ENCODE measurements at places on chromosomes 5 and 9. TPM values are rescaled to one million over a fixed set of nuclear protein-coding genes. Genes with fewer than 3 reads are reported as not detected.

The SPATA31D4 gene
- not detected for total RNA-seq

The MED10 gene
- total RNA-seq: 30.9 TPM

The SNCAIP gene
- 1.2 TPM for total RNA-seq

The SLC34A3 gene
- total RNA-seq: not detected

The SPINK1 gene
- not detected for total RNA-seq

DNA sequence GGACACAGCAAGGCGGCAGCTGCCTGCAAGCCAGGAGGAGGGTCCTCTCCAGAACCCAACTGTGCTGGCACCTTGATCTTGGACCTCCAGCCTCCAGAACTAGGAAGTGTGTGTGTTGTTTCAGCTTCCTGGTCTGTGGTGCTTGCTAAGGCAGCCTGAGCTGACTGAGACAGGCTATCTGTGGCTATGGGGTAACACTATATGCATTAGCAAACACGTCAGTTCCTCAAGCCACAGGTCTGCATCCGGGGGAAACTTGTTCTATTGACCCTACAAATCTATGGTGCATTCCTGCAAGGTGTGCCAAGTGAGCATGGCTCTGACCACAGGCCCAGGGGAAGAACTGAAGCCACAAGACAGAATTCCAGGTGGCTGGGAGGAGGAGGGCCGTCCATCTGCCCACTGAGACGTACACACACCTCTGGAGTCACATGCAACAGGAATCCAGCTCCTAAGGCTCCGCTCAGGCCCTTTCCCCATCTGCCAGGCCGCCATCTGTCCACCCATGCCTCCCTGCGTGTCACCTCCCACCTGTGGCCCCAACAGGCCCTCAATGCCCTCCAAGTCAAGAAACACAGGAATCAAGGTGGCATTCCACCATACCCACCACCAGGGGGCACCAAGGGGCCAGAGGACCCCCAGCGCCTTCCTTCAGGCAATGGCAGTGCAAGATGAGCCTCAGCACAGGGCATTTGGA, 174.9 kb downstream of the ROR2 start:
- peak; percentile 71 for DNase-seq

DNA sequence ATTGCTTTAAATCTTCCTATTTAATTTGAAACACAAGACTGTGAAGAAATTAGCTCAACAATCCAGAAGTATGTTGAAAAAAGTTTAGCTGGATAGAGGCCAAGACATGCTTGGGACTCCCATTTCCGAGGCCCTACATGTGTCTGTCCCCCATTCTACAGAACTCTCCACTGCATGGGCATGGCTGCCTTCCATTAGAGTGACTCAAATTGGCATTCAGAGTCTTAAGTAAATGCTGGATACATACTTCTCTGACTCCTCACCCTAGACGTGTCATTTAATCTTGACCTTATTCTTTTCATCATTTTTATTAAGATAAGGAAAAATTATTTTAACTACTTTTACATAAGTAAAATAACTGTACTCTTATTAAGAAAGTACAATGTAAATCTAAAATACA, 530.4 kb upstream of the CDH9 start:
- DNase-seq: no peak

The BBLN gene
- total RNA-seq: 31.3 TPM

The PCDHGB4 gene
- total RNA-seq: 5.8 TPM

- no peak for DNase-seq
Observed at GRCh38 chr9:5455181-5455580, 4.8 kb downstream of the CD274 start.

GRCh38 chr5:172710676-172711075, 60.3 kb downstream of the DUSP1 start:
- no peak for DNase-seq

The OR13C4 gene
- total RNA-seq: not detected

DNA sequence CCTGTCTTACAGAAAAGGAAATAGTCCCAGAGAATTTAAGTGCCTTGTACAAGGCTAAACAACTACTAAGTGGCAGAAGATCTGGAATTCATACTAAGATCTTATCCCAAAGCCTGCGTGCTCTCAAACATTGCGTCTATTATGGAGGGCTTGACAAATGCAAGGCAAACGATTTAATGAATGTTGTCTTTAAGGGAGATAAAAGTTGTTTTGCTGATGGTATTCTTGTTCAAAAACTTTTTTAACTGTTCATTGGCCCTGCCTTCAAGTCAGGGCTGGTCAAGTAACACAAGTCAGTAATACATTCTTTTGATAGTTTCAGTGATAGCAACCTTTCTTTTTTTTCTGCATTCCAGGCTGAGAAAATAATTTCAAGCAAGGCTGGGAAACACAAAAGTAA, 1.7 kb upstream of the SLC38A9 start:
- no peak for DNase-seq

GRCh38 chr5:148372893-148373292, 10.9 kb upstream of the FBXO38 start:
- no peak for DNase-seq

DNA sequence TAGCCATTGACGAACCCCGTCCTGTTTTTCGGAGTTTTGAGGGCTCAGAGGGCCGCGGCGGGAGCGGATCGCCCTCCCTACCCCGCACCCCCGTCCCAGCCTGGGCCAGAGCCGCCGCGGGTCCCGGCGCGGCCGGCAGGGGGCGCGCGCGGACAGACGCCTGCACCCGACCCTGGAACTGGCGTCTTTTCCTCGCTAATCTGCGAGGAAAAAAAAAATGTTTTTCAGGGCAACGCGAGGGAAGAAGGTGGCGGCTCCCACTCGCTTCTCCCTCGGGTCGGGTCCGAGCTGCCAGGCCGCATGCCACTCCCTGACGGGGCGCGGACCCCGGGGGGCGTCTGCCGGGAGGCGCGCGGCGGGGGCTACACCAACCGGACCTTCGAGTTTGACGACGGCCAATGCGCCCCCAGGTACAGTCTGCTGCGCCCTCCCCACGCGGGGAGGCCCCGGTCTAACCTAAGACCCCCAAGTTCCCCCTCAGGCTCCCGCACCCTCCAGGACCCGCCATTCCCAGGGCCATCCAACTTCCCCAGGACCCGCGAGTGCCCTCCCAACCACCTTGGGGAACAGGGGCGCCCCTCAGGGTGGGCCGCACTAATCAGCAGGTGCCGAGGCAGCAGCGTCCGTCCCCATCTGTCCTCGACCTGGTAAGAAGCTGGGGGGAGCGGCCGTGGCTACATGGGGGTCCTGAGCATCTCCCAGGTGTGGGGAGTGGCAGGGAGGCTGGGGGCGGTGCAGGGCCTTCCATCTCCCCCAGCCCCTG, at the start of gene KCNT1:
TSS of gene KCNT1 (plus strand) at position 227 of the 763 bp plus-strand sequence. CDS start at position 301, 74 bp downstream.
- DNase-seq: peak; percentile 66

DNA sequence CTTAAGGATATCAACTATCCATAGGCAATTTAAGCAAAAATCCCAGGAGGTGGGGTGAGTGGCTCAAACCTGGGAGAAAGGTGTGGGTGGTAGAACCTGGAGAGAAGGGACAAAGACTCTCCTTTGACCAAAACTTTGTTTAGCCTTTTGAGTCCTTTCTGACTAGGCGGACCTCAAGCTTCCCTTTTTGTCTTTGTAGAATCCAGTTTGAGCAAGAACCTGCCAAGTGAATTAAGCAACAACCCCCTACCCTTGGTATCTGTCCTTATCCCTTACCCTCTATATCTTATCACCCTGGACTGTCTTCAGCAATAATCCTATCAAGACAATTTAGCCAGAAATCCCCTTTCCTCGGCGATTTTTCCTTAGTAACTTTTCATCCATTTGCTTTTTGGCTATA, 53.5 kb upstream of the SLC28A3 start:
- DNase-seq: no peak

The RPL35 gene
- 621 TPM for total RNA-seq

- DNase-seq: no peak
Observed at GRCh38 chr5:155912291-155912690, 414.7 kb upstream of the SGCD start.

The ADAMTS12 gene
- total RNA-seq: 1.7 TPM

GRCh38 chr5:36861871-36862270, 14.7 kb upstream of the NIPBL start:
- no peak for DNase-seq

The BTNL9 gene
- 38.9 TPM for total RNA-seq

- no peak for DNase-seq
Observed at GRCh38 chr9:3261484-3261883, 264.3 kb downstream of the RFX3 start.

DNA sequence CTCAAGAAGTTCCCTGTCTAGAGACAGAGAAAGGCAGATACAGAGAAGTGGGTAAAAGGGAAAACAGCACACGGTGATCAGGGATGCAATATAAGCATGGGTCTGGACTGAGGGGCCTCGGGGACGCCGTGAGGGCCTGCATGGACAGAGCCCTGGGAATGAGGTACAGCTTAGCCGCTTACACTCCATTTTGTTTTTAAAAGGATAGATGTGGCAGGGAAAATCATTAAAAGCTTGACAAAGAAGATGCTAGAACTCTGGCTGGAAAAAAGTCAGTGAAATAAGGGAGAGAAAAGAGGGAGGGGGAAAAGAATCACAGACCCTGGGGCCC, 69.1 kb downstream of the EPB41L4B start:
- no peak for DNase-seq

- DNase-seq: no peak
Observed at GRCh38 chr9:126505697-126506346, 107.9 kb upstream of the LMX1B start.

DNA sequence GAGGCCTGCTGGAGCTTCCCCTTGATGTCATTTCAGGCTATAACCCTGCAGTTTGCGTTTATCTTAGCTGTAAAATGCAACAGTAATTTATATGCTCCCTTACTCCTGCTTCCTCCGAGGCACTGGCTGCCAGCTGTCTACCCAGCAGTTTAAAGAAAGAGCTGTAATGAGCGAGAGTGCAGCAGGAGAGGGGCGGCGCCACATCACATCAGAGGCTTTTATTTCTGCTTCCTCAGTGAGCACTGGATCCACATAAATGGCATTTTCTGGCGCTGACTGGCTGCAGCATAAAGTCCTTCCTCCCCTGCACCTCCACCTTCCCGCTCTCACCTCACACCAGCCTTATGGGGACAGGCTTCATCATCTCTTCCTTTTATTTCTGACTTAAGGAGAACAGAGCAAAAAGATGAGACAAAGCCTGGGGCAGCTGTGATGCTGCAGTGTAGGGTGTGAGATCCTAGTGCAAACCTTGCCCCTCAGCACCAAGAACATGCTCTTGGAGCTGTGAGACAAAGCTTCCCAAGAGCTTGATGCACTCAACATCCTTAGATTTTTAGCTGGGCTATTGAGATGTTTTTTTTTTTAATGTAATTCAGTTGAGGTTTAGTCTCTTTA, 829.6 kb upstream of the ZNF608 start:
- DNase-seq: no peak

The CYSTM1 gene
- total RNA-seq: 58.3 TPM

GRCh38 chr9:76691517-76692313, 72.5 kb upstream of the PCA3 start:
- DNase-seq: no peak

The SRP19 gene
- total RNA-seq: 24.8 TPM

DNA sequence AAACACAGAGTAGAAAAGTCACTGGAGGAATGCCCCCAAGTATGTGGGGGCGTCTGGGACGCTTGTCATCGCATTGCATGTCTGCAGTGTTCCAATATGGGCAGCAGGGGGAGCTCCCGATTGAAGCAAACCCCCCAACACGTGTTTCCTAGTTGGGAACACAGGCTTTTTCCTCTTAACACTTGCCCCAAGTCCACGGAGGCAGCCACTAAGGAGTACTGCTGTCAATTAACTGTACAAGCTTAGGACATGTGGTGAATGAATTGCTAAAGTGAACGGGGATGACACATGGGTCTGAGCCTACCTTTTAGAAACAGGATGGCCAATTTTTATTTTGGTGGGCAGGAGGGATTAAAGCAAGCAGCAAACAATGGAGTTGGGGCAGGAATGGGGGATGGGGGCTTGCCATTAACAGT, 2.2 kb downstream of the GABRB2 start:
- peak; percentile 35 for DNase-seq

GRCh38 chr5:54547711-54548250, 30.2 kb downstream of the SNX18 start:
- peak; percentile 51 for DNase-seq

DNA sequence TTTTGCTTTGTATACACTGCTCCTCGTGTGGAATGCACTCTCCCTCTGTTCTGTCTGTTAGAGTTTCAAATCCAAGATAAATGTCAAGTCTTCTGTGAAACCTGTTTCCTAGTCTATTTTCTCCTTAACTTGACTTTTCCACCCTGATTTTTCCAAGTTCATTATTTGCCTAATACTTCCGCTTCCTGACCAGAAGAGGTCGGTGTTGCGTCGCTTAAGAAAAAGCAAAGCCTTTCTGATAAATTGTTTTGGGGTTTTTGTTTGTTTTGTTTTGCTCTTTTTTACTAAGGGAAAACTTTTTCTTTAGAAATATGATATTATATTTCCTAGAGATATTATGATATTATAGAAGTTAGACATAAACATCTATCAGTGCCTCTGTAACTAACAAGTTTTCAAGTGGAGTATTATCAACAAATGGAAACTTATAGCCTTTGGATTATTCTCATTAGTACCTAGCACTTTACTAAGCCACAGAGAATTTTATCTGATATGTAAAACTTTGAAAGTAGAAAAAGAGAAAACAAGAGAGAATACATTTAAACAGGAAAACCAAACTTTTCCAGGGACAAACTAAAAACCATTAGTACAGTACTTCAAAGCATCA, 55.8 kb downstream of the PHAX start:
- DNase-seq: no peak

GRCh38 chr5:175347027-175347426, 97.0 kb downstream of the DRD1 start:
- no peak for DNase-seq

DNA sequence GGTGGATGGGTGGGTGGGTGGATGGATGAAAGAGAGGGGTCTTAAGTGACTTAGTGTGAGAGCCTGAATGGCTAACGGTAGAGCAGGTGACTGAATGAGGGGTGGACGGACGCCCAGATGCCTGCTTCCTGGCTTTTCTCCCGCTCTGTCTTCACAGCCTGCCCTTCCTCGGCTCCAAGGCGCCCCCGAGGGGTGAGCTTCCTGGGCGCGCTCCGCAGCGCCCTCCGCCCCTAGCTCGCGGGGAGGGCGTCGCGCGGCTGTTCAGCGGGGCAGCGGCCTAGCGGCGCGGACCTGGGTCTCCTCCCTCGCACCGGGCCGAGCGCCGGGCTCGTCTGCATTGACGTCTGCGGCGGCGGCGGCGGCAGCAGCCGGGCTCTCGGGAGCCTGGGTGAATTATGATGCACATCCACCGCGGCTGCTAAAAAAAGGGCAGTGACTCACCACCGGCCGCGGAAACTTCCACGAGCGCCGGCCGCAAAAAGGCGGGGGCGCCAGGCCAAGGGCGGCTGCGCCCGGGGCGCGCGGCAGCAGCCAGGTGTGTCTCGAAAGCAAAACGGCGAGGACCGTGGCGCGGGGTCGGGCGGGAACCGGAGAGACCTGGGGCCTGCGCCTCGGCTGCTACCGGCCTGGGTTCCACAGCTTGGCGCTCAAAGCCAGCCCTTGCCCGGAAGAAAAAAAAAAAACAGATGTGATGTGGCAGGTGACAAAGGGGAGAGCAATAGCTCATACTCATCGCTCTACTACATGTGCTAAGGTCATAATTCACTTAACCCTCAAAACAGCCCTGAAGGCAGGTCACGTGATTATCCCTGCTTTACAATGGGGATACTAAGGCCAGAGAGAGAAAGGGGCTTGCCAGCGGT, 143.0 kb upstream of the ADRA1B start:
- peak; percentile 86 for DNase-seq

The ZNF169 gene
- total RNA-seq: 1.7 TPM

Measured in Right ventricle myocardium superior (tissue), 1 donor.